ENCODE measurements at places on chromosomes 1 and 21.

- DNase-seq = no peak
Measured at GRCh38 chr1:1162597-1163537, 10.8 kb upstream of the TTLL10 start.

GRCh38 chr1:198125995-198126735 lies 30.6 kb upstream of the NEK7 start:
- no peak for DNase-seq

DNA sequence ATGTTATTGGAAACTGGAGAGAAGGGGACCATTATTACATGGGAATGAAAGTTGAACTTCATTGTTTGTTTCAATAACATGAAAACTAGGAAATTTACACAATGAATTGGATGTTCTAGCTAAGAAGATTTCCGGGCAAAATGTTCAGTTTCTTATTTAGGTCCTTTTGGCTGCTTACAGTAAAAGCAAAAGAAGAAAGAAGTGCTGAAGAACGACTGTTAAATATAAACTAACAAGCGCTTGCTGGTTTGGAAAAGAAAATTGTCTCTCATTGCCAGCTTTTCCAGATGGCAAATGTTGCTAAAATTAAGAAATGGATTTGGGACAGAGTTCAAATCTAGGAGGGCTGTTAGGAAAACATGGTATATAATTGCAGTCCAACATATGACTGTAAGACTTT lies 139.6 kb downstream of the ZNF644 start:
- no peak for DNase-seq

GRCh38 chr1:31790641-31791091 lies 25.2 kb downstream of the SPOCD1 start:
- no peak for DNase-seq

All from DMS 273 treated with DMSO at 0.1 percent for 48 hours (cell line).